Skin of body (tissue), 3 donors: ENCODE measurements at places on chromosomes 2 and 18.

DNA sequence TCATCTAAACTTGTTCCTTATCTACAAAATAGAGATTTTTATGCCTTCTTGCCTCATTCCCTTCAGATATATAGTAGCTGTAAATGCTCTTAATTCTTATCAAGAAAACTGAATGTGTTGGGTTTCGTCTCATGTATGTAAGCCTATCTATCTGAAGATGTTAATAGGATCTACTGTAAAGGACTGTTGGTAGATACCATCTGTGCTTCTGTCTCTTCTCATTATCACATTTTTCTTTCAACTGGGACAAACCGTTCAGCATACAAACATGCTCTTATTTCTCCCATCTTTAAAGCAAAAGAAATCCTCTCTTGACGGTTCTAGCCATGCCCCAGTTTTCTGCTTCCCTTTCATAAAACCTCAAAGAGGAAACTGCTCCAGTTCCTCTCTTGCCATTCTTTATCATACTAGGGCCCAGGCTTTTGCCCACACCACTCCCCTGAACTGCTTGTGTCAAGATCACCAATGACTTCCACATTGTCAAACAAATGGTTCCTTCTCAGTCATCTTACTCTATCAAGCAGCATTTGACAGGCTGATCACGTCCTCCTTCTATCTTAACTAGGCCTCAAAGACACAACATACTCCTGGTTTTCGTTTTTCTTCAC, 88.7 kb downstream of the ARHGEF33 start:
- no peak for DNase-seq

DNA sequence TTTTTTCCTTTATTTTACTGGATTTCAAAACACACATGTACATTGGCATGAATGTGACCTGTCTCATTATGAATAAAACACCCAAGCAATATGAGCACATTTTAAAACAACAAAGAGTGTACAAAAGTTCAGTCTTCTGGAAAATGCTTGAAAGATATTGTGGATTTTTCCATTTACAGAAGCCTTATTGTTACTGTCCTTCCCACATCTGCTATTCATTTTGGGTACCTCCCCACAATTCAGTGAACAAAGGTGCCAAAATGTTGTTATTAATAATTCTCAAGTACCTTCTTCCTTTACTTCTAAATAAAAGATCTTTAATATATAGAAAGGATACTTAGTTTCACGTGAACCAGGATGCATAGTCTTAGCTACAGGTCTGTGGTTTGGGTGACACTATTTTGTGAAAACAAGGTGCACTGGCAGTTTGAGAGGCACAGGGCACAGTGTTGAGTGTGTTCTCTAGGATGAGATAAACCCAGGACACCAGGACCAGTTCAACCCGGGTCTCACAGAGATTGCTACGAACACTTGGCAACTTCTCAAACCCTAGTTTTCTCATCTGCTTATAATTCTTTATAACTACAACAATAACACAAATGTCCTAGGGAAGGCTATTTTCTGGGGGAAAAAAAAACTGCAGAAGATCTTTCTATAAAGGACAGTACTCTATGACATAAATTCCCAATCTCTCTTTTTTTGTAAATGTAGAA, 84.5 kb upstream of the GALNT5 start:
- DNase-seq = peak; percentile 2

DNA sequence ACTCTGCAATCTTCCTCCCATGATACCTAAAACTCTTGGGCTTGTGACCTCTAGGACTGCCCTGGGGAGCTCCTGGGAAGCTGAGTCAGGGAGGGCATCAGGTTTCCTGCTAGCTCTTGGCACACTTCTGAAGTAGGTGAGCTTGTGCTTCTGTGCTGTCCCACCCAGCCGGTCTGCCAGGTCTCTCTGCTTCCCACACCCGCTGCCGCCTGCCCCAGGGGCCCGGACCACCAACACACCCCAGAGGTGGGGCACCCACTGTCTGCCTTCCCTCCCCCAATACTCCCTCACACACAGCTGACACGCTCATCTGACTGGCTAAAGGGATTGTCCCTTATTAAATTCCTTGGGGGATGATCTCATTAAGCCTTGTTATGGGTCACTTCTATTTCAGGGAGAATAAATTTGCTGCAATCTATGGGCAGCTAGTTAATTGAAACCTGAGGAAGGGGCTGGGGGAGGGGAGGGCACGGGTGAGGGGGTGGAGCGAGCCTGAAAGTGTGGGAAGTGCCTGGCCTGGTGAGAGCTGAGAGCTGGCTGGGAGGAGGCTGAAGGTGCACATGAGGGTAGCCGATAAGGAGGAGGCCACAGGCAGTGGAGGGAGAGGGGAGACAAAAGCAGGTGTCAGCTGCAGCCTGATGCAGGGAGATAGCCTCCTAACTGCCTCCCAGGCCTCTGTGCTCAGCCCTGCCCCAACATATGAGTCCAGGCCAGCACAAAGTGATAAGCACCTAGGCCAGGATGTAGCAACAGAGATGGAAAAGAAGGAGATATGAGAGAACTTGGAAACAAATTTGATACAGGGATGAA, 48.8 kb downstream of the HAUS1 start:
- DNase-seq = no peak

GRCh38 chr18:25457601-25458000, 105.6 kb upstream of the ZNF521 start:
- peak; percentile 44 for DNase-seq

GRCh38 chr2:238023608-238024007, 37.2 kb upstream of the SCLY start:
- DNase-seq = no peak

GRCh38 chr2:215961981-215962380, 51.4 kb downstream of the MREG start:
- no peak for DNase-seq

DNA sequence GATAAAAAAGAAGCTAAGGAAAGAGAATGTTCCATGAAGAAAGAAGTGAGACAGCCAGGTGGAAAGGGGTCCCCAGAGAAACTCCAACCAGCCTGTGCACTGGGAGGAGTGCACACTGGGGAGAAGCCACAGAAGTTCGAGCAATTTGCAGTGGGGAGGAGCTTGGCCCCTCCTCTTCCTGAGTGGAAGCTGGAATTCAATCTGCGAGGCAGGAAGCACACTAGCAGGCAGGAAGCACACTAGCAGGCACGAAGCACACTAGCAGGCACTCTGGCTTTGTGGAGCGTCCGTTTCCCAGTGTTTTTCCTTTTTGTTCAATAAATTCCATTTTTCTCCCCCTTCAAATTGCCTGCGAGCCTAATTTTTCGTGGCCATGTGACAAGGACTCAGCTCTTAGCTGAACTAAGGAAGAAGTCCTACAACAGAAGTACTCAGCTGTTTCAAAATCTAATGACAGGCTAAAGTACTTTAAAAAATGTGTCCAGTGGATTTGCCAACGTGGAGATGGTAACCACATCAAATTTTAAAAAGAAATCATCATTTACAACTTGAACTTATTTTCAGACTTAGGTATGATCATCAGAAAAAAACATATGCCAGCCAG, 21.4 kb upstream of the SPIRE1 start:
- peak; percentile 61 for DNase-seq

GRCh38 chr18:35268821-35269220, 21.2 kb downstream of the ZSCAN30 start:
- no peak for DNase-seq

DNA sequence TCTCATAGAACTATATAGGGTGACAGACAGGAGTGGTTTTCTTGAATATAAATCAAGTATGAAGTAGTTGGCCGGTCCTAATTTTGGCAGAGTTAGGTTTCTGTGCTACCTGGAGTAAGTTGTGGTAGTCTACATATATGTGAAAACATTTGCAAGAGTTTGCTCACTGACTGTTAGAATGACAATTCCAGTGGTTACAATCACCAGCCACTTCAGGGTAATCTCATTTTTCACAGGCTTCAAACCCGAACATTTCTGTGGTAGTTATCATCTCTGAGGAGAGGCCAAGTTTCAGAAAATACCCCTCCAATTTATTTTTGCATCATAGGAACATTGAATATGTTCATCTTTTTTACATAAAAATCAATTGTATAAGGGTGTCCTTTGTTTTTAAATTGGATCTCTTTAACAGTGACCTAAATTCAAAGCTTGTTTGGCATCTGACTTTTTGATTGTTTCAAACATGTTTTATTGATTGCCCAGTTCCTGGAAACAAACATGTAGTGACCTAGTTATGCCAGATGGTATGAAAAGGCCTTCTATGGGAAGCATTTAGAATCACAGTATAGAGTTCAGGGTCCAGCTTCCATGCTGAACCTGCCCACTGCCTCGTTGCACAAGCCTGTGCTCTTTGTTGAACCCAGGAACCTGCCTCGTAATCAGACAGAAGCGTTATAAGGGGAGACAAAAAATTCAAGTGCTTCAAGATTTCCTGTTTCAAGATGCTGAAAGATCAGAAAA, 250.6 kb downstream of the LTBP1 start:
- DNase-seq = no peak

DNA sequence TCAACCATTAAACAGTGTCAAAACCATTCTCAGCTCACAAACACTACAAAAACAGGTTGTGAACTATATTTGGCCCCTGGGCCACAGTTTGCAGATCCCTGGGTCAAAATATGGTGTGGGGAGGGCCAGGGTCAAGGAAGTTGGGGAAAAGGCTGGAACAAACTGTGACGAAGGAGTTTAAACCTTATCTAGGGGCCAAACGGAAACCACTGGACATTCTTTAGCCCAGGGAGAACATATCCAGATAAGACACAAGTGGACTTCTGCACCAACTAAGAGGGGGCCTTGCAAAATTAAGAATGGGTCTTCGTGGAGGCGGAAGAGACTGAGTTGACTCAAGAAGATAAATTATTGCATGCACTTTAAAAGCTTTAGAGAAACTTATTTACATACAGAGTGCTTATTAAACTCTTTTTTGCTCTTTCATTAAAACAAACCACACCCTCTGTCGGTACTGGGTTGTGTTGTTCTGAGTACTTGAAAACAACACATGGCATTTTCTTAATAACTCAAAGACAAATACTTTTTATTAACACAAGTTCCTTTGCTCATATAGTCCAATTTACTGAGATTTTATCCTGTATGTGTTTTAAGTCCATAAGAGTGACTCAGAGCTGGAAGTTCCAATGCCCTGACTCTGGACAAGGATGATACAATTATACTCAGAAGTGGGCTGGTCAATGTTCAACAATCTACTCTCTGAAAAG, 5.3 kb upstream of the ASAP2 start:
- no peak for DNase-seq

DNA sequence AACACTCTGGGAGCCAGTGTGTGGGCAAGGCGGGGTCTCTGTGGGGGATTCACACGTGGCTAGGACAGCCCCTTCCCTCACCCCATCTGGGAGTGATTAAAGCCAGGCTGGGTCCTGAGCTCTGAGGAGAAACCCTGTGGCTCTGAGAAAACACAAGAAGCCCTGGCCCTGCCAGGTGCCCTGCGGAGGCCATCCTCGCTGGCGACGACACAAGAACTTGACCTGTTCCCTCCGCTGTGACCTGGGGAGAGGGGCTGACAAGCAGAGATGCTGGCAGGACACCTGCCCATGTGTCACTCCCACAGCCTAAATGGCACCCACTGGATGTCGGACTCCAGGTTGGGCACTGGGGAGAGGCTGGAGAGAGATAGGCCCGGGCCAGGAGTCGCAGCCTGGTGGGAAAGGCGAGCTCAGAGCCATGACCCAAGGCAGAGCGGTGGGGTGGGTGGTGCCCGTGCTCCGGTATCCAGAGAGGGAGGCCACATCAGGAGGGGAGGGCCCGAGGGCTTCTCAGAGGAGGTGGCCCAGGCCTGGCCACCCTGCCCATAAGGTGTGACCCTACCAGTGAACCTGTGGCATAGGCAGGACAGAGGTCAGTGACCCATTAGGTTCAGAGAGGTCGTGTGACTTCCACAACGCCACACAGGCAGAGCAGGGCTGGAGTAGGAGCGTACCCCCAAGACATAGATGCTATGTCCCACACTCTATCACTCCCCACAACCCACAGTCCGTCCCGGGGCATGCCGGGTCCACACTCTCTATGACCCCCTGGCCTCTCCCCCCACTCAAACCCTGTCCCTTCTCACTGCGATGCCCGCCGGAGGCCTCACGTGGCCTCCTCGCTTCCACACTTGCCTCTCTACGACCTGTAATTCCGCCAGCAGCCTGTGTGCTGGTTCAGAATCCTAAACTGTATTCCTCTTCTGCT, 59.4 kb upstream of the HPCAL1 start:
- DNase-seq = no peak

GRCh38 chr2:80687524-80687923, 383.0 kb upstream of the LRRTM1 start:
- no peak for DNase-seq

- DNase-seq = no peak
These were observed 86.2 kb upstream of the GLS start for GRCh38 chr2:190794377-190794776.

- no peak for DNase-seq
These were observed 1143.9 kb upstream of the NXPH2 start for GRCh38 chr2:139924070-139924469.

- DNase-seq = no peak
These were observed 73.5 kb downstream of the MTCL1 start for GRCh38 chr18:8778824-8779223.

DNA sequence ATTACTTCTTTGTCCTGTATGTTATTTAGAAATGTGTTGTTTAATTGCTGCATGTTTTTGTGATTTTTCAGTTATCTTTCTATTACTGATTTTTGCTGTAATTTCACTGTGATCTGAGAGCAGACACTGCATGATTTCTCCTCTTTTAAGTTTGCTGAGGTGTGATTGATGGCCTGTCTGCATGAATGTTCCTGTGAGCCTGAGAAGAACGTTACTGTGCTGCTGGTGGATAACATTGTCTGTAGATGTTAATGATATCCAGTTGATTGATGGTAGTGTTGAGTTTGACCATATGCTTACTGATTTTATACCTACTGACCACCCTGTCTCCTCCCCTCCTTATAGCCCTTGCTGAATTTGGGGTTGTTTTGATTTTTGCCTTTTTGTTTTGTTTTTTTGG, 37.4 kb upstream of the KCNG2 start:
- no peak for DNase-seq

GRCh38 chr2:158934170-158934569, 34.3 kb upstream of the TANC1 start:
- DNase-seq = no peak

DNA sequence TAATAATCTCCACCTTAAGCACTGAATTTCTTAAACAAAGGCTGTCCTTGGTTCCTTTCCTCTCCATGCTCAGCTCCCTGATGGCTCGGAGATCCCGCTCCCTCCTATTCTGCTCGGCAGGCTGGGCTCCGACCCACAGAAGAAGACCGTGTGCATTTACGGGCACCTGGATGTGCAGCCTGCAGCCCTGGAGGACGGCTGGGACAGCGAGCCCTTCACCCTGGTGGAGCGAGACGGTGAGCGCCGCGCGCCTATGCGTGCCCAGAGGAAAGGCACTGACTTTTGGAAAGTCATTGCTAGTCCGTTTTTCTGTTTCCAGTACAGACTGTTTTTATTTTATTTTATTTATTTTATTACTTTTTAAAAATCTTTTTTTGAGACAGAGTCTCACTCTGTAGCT, 9.6 kb downstream of the CNDP2 start:
- DNase-seq = no peak

DNA sequence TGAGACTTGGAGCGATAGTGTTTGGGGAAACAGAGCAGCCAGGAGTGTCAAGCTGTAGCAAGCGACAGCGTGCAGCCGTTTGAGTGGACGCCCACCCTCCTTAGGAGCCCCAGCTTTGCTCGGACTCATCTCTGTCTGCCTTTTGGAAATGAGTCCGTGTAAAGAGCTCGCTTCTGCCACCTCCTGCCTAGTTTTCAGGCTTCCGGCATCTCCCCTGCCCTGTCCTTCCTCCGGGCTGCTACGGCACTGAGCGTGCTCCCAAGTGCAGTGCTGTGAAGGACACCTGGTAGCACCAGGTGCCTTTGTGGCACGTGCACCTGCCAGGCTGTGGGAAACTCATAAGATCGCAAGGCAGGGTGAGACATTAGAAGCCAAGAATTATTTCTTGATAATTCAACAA, 117.1 kb downstream of the RNF144A start:
- DNase-seq = no peak

- DNase-seq = no peak
These were observed 74.0 kb upstream of the BCL2L11 start for GRCh38 chr2:111046670-111047069.
